ENCODE measurements at places on chromosomes 16 and 17.

DNA sequence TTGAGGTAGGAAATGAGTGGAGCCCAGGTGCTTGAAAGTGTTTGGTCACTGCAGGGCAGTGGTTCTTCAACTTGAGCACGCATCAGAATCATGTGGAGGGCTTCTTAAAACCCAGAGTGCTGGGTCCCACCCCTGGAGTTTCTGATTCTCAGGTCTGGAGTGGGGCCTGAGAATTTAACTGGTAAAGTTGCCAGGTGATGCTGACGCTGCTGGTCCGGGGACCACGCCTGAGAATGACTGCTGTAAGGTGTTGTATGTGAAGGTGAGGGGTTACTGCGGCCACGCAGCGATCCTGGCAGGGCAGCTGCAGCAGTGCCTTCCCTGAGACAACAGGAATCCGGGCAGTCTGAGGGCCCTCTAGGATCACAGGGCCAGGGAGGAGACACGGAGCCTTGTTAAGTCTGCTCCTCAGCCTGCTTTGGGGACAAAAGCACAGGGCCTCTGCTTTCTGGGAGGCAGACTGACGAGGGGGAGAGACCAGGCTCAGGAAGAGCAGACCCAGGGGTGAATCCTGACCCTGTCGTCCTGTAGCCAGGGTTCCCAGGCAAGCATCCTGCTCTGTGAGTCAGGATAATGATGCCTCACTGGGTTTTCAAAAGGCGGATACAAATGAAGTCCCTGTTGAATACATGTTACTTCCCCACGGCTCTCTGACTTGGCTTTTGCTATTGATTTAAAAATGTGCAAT, 16.2 kb downstream of the CCDC42 start:
- DNase-seq, result no peak

DNA sequence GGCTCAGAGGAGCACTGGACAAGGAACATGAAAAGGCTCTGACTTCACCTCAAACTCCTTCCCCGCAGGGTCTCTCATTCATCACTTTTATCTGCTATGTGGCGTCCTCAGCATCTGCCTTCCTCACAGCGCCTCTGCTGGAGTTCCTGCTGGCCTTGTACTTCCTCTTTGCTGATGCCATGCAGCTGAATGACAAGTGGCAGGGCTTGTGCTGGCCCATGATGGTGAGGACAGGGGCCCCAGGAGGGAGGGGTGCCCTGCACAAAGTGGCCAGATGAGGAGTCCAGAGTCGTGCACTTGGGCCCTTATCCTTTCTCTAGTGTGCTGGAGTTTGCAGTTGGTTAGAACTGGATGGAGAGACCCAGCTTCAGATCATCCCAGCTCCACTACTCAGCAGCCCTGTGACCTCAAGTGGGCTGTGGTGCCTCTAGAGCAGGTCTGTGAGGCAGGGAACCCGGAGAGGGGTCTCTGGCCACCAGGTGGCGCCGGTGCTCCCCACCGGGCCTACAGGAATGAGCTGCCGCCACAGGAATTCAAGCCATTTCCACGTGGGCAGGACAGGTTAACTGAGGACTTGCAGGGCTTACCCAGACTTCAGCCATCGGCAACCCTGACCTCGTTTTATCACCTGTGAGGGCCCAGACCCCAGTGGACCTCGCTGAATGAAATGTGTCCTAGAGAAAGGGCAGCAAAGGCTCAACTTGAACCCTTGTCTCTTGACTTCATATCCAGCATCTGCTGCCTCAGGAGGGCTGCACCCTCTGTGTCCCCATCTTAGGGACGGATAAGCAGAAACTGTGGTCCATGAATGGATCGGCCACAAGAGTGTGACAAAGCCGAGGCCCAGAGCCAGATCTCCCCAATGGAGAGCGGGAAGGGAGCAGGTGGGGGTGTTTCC, 4.0 kb downstream of the CMTM3 start:
- DNase-seq, result peak; percentile 47

DNA sequence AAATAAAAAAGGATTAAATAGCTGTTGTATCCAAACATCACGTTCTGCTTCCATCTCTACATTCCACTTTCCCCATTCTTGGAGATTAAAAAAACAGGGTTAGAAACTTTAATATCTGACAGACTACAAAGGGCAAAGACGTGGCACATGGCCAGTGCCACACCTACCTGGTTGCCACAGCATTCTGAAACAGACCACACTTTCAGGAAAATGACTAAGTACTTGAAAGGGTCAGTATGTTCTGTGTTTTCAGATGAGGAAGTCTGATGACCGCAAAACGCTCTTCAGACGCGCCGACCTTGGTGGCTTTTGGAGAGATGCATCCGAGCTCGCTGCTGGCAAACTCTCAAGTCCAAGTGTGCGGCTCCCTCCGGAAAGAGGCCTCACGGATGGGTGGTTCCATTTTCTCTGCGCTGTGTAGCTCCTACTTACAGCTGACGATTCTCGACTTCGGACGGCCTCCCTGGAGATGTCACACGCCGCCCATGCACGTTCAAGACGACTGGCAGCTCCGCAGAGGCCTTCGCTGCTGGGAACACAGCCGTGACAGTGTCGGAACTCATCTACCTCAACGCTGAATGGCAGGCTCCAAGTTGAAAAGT, 15.5 kb downstream of the MAP1LC3B start:
- DNase-seq, result no peak

DNA sequence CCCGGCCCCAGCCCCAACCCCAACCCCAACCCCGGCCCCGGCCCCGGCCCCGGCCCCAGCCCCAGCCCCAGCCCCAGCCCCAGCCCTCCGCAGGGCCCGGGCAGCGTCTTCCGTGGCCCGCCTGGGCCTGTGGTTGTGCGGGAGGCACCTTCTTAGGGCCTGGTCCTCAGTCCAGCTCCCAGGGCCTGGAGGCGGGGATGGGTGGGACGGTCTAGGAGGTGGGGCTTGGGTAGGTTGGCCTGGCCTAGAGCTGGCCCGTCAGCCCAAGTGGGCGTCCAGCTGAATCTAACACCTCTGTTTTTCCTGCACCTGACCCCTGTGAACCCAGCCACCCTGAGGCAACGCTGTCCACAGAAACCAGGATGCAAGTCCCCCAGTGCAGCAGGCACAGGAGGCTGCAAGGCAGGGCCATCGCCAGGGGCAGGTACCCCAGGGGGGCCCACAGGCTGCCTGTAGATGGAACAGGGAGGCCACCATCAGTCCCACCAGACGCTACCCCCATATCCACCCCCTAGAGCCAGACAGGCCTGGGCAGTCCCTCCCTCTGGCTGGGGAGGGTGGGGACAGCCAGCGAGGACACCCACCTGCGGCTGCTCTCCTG, 8.8 kb downstream of the MSLN start:
- no peak for DNase-seq

- no peak for DNase-seq
Measured at GRCh38 chr17:79814127-79814973, 17.5 kb upstream of the CBX8 start.

DNA sequence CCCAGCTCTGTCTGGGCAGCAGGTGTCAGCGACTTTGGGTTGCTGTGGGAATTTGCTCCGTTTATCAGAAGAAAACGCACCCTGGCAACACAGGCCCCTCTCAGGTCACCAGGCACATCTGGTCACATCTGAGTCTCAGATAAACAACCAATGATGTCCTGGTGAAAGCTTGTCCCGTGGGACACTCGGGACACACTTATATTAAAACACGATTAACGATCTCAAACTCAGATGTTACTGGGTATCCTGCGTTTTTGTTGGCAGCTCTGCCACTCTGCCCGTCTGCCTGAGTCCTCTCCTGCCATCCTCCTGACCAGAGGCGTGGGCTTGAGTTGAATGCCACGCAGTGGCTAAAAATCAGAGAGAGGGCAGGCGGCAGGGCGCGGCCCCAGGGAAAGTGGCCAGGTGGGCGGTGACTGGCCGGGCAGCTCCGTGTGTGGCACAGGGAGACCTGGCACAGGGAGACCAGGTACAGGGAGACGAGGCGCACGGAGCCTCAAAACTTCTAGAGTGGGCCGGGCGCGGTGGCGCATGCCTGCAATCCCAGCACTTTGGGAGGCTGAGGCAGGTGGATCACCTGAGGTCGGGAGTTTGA, 2.1 kb downstream of the SECTM1 start:
- DNase-seq, result no peak

- no peak for DNase-seq
Measured at GRCh38 chr17:21124086-21124485, 2.7 kb upstream of the DHRS7B start.

DNA sequence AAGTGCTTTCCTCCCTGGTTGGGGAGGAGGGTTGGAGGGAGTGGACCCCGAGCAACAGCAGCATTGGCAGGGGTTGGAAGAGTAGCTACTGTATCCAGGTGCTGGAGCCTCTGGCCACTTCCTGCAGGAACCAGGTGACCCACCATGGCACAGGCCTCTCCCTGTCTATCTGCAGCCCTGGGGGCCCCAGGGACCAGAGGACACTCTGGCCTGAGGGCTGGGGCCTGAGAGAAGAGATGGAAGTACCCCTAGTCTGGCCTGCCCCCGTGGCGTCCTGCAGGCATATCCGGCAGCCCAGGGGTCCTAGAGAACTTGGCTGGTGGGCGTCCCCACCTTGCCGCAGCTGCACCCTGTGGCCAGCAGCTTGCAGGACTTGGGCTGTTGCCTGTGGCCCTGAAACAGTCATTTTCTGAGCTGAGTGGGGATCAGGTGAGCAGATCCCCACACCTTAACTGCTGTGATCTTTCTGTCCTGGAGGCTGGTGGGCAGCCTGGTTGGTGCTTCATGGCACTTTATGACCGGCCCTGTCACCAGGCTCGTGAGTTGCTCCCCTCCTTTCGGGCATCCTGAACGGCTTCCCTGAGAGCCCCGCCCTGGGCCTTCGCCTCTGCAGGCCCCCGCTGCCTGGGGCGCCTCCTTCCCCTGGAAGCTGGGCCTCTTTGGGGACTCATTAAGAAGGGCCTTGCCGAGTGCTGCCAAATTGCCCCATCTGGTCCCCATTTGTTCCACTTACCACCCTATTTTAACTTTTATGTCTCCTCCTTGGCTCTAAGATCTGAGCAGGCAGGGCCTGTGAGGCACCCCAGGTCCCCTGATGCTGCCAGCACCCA, 298.6 kb downstream of the SEC14L1 start:
- no peak for DNase-seq

GRCh38 chr17:21029036-21029435, 13.8 kb downstream of the USP22 start:
- DNase-seq, result no peak

Data from NCI-H2227 treated with DMSO at 0.1 percent for 48 hours (cell line).